ENCODE measurements at places on chromosomes 3 and 15.

- DNase-seq = no peak
Measured at GRCh38 chr15:42077689-42078088, 16.7 kb downstream of the PLA2G4D start.

GRCh38 chr3:44584646-44585501 lies at the start of gene ZNF660:
Gene ZNF660, plus strand, starts transcription at chr3:44584964. Its CDS starts 9,230 bp downstream, at chr3:44594194.
- DNase-seq = no peak

DNA sequence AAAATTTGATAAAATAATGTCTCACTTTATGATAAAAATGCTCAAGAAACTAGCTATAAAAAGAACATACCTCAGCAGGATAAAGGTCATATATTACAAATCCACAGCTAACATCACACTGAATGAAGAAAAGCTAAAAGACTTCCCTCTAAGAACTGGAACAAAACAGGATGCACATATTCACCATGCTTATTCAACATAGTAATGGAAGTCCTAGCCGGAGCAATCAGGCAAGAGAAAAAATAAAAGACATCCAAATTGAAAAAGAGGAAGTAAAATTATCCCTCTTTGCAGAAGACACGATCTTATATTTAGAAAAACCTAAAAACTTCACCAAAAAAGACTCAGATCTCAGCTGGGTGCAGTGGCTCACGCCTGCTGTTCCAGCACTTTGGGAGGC lies 34.0 kb downstream of the SENP7 start:
- DNase-seq = no peak

DNA sequence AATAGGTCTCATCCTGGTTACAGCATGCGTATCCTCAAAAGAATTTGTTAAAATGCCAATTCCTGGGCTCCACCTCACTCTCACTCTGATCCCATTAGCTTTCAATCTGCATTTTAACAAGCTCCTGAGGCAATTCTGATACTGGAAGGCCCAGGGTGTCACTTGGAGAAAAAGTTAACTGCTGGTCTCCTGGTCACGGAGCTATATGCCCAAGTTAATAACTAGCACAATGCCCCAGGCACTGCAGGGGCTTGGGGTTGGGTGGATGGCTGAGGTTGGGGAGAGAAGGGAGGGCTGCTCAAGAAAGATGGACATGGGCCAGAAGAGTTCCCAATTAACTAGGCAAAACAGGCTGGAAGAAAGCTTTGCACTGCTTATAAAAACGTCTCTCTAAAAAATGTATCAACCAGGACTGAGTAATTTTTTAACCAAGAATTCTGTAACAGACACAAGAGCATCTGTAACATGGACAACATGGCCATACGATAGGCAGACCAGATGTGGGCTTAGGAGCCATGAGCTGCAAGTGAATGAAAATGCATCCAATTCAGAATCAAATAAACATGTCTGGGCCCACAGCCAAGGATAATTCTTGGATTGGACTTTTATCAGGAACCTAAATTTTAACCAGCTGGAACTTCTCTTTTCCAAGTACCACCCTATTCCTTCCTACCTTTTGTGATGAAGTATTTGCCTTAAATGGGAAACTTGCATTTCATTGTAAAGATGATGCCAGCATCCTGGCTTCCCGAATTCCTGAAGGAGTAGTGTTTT lies 4.2 kb downstream of the IL17RD start:
- no peak for DNase-seq

DNA sequence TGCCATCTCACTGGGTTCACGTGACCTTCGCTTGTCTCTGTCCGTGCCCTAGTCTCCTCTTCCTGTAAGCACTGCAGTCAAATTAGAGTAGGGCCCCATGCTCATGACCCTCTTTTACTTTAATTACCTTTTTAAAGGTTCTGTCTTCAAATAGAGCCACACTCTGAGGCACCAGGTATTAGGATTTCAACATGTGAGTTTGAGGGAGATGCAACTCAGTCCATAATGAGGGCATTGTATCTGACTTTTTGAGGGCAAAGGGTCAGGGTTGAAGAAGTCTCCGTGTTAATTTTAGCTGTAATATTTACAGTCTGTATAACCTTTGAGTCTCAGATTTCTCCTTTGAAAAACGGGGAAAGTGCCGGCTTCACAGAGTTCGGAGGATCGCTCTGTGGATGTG lies 82.9 kb downstream of the CHRNA7 start:
- no peak for DNase-seq

GRCh38 chr3:25113891-25114290 lies 314.2 kb upstream of the RARB start:
- DNase-seq = no peak

DNA sequence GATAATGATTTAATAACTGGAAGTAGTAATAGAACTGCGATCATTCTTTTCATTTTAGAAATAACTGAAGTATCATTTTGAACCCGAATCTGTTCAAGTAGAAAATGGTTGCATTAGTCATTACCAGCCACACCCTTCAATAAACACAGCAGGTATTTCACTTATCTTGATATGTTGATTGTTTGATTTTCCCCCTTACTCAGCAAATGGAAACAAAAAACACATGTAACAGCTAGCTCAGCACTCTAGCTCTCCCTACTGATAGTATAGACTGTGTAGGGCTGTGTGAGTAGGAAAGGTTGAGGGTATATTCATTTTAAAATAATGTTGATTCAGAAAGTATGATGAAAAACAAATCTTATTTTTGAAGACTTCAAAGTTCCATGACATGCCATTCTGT lies 1.1 kb upstream of the GPR149 start:
- no peak for DNase-seq

- no peak for DNase-seq
Measured at GRCh38 chr3:151379083-151379734, 5.3 kb downstream of the P2RY12 start.

DNA sequence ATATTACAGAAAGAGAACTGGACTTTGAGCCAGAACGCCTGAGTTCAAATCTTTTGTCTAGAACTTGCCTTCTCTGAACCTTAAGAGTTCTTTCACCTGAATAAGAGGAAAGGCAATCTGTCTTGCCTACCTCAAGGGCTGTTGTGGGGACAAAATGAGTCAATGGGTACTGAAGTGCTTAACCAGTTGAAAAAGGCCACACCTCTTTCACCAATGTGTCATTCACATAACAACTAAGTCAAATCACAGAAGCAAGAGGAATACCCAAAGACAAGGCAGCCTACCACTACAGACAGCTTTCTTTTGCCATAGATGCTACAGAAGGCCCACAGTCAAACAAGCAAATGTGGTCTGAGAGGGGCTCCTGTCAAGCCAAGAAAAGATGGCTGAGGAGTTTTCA lies 39.7 kb downstream of the NBEAL2 start:
- DNase-seq = no peak

DNA sequence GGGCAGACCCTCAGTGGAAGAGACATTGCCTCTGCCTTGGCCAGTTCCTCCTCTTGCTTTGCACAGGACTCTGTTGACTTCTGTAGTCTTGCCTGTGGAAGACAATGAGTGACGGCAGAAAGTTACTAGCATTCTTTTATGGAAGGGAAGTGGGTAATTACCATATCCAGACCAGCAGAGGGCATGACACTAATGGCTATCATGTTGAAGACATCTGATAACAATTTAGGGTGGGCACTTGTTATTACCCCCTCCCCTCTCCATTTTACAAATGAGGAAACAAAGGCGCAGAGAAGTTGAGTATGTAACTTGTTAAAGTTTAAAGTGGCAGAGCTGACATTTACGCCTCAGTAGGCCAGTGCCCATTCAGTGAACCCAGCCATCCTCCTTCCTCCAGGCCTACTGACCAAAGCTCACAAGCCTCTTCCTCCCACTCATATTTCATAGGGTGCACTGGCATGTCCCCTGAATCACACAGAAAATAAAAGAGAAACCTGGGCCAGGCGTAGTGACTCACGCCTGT lies 48.2 kb upstream of the FMN1 start:
- DNase-seq = no peak

- DNase-seq = no peak
Measured at GRCh38 chr3:132117642-132118041, 82.8 kb upstream of the CPNE4 start.

GRCh38 chr3:186097663-186098451 lies 11.0 kb downstream of the ETV5 start:
- no peak for DNase-seq

DNA sequence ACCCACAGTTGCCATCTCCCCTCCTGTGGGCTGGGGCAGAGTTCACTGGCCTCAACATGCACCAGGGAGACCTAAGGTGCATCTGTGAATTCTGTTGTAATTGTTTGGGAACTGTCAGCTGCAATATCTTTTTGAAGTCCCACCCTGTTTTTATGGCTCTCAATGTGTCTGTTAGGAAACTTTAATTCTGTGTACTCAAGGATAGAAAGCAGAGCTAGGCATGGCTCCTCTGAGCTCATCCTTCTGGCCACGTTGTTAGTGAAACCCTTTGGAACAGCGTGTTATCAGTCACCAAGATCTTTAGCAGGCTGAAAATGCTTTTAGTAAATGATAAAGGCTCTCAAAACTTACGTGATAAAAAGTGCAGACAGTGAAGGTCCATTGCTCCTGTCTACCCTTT lies 33.6 kb upstream of the MTMR10 start:
- DNase-seq = no peak

DNA sequence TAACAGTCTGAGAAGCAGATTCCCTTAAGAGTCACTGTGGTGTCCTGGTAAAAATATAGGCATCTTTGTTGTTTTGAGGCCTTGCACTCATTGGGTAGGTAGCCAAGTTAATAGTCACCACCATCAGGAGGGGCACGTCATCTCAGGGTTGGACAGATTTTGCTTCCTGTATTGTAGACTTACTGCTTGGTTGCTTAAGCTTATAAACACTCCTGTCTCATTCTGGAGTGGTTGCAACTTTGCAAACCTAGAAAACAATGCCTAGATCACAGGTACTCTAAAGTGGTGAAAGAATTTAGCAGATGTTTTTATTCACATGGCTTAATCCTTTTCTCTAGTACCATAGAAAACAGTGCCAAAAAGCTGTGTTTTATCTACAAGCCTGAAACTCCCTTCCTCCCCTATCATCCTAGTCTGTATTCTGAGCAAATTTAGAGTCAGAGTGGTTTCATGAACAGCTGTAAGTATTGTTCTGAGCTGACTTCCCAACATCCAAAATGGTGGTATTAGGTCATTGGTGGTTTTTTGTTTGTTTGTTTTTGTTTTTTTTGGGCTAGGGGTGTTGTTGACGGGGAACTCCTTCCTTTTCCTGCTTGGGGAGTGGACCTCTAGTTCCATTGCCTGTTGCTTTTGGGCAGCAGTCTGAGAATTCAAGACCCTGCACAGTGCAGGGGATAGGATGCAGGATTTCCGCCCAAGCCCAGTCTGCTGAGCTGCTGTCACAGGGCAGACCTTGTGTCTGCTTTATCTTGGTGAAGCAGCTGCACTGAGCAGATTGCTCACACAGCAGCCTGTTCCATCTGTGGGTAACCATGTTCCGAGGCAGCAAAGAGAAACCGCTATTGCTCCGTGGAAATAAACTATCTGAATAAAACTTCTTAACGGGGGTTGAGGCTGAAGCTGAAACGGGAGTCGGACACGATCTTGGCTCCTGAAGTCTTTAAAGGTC lies 202.0 kb downstream of the AKAP13 start:
- DNase-seq = peak; percentile 64

DNA sequence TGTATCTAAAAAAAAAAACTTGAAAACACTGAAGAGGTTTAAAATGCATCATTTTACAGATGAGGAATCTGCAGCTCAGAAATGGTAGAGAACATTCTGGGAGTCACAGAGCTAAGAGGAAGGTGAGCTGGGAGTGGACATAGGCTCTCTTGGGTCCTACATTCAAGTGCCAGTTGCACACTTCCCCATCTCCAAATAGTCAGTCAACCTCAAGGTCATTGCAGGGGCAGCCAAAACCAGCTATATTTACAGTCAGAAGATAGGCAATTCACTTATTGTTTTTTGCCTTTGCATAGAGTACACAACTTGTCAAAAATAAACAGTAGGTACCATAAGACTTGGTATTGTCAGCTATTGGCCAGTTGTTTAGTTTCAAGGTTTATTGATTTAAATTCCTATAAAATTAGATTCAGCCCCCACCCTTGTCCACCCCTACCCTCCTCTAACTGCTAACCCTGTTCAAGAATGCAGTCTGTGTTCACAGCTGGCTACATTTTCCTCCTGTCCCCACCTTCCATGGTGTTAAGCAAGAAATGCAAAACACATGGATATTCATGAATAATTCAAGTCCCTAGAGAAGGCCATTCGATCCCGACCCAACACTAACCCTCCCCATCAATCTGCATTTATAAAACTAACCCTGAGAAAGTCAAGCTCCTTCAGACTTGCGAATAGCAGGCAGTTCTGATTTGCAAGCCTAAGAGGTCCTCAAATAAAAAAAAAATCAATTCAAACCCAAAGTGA lies 567.0 kb upstream of the MCTP2 start:
- DNase-seq = no peak

- no peak for DNase-seq
Measured at GRCh38 chr15:69747193-69747592, 294.6 kb downstream of the RPLP1 start.

- no peak for DNase-seq
Measured at GRCh38 chr3:50146316-50146901, 8.7 kb upstream of the SEMA3F start.

- no peak for DNase-seq
Measured at GRCh38 chr3:195750797-195751520, 30.2 kb downstream of the MUC20 start.

DNA sequence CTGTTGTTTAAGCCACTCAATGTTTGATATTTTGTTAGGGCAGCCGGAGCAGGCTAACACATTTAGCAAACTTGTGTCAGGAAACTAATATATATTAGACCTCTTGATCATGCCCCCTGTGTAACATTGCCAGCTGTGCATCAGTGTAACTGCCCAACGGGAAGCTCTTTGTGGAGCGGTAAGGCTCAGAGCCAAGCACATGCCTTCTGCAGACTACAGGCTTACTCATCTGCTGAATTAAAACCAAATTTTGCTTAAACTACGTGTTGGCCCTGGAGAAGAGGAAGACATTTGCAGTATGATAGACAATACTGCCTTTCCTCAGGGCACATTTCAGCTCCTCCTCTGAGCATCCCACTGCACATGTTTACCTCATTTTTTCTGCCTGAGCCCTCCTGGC lies 50.5 kb upstream of the KCNMB2 start:
- no peak for DNase-seq

DNA sequence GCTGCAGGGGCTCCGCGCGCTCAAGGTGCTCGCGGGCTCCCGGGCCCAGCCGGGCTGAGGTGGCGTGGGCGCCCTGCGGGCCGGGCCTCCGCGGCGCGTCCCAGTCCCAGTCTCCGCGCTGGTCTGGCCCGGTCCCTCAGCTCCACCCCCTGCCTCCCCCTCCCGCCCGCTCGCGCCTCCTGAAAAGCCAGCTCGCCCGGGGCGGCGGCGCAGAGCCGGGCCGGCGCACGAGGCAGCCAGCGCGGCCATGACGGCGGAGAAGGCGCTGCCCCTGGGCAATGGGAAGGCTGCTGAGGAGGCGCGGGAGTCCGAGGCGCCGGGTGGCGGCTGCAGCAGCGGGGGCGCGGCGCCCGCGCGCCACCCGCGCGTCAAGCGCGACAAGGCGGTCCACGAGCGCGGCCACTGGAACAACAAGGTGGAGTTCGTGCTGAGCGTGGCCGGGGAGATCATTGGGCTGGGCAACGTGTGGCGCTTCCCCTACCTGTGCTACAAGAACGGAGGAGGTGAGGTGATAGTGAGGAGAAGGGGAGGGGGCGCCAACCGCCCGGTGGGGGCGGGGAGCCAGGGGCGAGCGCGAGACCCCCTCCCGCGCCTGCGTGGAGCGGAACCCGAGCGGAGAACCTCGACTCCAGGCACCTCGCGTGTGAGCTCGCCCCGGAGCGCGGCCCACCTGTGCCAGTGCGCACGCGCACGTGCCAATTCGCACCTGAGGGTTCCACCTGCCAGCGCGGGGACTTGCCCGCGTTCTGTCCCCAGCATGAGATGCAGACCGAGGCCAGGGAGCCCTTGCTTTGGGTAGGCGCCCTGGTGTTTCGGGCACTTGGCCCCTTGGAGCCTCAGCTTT lies at the start of gene SLC6A11:
TSS of gene SLC6A11 (plus strand) at position 210 of the 844 bp plus-strand sequence. CDS start at position 248, 38 bp downstream.
- DNase-seq = no peak

GRCh38 chr3:178184833-178185232 lies 351.4 kb upstream of the KCNMB2 start:
- no peak for DNase-seq

All from activated CD4-positive, alpha-beta T cell treated with anti-CD3 and anti-CD28 coated beads, Interleukin-2, amount 50 U/mL, for 1 hour (primary cell).